ENCODE measurements at places on chromosomes 3 and 15. TPM values are rescaled to one million over a fixed set of nuclear protein-coding genes. Genes with fewer than 3 reads are reported as not detected.

SCN11A gene
- not detected for total RNA-seq

DCBLD2 gene
- total RNA-seq = 18.6 TPM

TLR9 gene
- total RNA-seq = not detected

NXPE3 gene
- total RNA-seq = 12.4 TPM

All from MG63 (cell line).